Activated CD8-positive, alpha-beta memory T cell treated with anti-CD3 and anti-CD28 coated beads, Interleukin-2, amount 10 ng/mL, durations not matched to agents 7 days and 5 days (primary cell): ENCODE measurements at places on chromosomes 13 and 19. TPM values are rescaled to one million over a fixed set of nuclear protein-coding genes. Genes with fewer than 3 reads are reported as not detected.

- H3K4me3 ChIP-seq, result no peak overlapping the region
- H3K4me1 ChIP-seq, result peaks cover 12% of the 10 kb centered on the region
- no peaks in the 10 kb centered on the region for H3K27me3 ChIP-seq
- H3K27ac ChIP-seq, result no peak overlapping the region
- DNase-seq, result no peak
- no peaks in the 10 kb centered on the region for H3K36me3 ChIP-seq
Observed at GRCh38 chr19:948842-949496, 23.1 kb downstream of the ARID3A start.

DNA sequence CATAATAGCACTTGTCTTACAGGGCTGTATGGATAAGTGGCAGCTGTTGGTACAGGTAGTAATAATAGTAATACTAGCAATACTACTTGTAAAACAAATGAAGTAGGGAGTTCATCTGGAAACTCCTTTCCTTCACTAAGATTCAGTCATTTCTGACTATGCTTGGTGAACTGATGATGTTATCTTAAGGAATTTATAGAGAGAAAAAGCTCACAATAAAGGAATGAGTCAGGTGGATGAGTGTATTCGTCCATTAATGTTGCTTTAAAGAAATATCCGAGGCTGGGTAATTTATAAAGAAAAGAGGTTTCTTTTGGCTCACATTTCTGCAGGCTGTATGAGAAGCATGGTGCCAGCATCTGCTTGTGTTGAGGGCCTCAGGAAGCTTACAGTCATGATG lies 477.3 kb downstream of the KLF12 start:
- no peaks in the 10 kb centered on the region for H3K4me1 ChIP-seq
- H3K36me3 ChIP-seq, result no peaks in the 10 kb centered on the region
- H3K4me3 ChIP-seq, result no peak overlapping the region

Gene DKKL1
- total RNA-seq, result not detected

GRCh38 chr13:98267080-98267912 lies 90.2 kb upstream of the RNF113B start:
- no peaks in the 10 kb centered on the region for H3K4me1 ChIP-seq
- H3K27me3 ChIP-seq, result peaks cover 5% of the 10 kb centered on the region
- H3K27ac ChIP-seq, result no peak overlapping the region
- no peak overlapping the region for H3K4me3 ChIP-seq
- no peak for DNase-seq

Gene TMEM150B
- total RNA-seq, result 1.2 TPM

DNA sequence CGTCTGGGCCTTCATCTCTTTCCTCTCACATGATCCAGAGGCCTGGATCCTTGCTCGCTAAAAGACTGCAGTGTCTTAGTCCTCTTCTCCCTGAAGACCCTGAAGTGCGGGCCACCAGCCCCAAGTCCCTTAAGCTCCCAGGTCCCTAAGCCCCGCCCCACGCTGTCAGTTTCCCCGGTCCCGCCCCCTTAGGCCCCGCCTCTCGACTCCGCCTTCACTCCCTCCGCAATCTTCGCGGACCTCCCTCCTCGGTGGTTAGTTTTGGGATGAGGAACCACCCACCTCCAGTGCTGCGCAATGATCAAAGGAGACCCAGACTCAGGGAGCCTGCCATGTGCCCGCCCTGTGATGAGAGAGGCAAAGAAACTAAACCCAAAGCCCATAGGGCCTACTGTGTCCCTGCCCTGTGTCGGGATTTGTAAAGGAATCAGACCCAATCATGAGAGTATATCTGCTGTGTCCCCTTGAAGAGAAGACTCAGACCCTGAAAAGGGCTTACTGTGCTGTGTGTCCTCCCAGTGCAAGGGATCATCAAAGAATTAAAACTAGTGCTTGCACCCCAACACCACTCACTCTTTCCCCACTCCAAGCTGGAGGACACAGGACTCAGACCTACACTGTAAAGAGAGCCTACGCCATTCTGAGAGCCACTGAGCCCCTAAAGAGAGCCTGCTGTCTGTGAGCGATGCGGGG lies 3.0 kb upstream of the COX6B1 start:
- peaks cover 3% of the 10 kb centered on the region for H3K36me3 ChIP-seq
- peak overlapping the region; percentile 89 for H3K27ac ChIP-seq
- H3K27me3 ChIP-seq, result no peaks in the 10 kb centered on the region
